Activated T-helper 1 cell treated with anti-CD3 and anti-CD28 coated beads, Interleukin-12 subunit alpha, Interleukin-12 subunit beta, Interleukin-2, Interleukin-4 antibody, amounts not matched to agents 30 ng/mL and 10 ng/mL and 1 ng/mL, durations not matched to agents 14 hours and 24 hours and 36 hours (primary cell): ENCODE measurements at places on chromosomes 4 and X.

GRCh38 chr4:123952530-123953274 is 556.1 kb downstream of the SPRY1 start:
- DNase-seq = no peak

DNA sequence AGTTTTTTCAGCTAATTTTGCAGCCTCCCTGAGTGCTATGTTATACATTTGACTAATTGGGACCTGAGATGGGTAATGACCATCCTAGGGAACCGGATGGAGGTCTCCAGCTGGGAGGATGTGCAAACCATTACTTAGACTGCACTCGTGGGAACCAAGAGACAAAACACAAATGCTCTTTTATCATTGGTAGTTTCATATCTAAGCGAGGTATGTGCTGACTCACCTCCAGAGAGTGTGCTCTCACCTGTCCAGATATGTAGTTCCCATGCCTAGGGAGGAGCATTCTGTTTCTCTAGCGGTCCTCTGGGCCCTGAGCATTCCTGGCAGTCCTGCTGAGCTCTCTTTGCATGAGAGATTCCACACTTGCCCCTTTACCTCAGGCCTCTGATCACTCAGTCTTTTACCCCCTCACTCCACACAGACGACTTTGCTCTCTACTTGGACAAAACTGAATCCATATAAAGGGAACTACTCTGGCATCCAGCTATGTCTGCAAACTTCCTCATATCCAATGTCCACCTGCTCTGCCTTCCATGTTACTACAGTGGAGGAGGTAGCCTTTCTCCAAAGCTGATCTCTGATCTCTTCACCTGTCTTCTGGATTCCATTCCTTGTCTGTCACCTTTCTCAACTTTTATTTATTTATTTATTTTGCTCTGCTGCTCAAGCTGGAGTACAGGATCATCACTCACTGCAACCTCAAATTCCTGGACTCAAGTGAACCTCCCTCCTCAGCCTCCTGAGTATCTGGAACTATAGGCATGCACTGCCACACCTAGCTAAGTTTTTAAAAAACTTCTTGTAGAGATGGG is 88.4 kb downstream of the LRP2BP start:
- DNase-seq = no peak

DNA sequence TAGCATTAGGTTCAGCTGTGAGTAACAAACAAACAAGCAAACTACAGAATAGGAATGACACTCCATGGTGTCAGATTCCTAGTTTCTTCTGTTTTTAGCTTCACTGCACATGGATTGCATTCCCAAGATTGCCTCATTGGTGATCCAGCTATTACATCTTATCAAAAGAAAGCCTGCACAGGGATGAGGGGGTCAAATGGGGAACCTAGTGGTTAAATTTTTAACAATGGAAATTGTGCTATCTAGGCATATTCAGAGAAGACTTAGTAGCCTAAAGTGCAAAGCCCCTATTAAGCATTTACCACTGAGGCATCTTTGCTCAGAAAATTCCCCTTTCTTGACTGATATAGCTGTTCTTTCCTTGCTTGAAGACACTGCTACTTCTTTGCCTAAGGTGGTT is 3.9 kb upstream of the TTC29 start:
- no peak for DNase-seq

DNA sequence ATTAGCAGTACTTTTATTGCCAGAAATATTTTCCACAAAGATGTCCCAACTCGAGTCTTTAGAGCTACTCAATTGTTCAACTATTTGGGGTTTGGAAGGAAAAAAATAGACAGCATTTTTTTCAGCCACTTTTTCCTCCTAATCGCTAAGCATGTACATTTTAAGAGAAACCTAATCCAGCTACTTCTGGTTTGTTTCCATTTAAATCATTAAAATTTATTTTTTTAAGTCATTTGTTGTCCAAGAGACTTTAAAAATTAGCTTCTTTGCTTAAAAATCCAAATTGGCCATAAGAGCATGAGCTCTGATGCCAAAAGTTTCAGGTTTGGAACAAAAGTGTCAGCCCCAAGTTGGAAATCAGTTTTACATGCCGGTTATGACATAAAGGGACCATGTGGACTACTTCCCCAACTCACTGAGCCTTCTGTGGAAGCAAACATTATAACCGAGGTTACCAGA is 186.3 kb upstream of the INTU start:
- DNase-seq = no peak

DNA sequence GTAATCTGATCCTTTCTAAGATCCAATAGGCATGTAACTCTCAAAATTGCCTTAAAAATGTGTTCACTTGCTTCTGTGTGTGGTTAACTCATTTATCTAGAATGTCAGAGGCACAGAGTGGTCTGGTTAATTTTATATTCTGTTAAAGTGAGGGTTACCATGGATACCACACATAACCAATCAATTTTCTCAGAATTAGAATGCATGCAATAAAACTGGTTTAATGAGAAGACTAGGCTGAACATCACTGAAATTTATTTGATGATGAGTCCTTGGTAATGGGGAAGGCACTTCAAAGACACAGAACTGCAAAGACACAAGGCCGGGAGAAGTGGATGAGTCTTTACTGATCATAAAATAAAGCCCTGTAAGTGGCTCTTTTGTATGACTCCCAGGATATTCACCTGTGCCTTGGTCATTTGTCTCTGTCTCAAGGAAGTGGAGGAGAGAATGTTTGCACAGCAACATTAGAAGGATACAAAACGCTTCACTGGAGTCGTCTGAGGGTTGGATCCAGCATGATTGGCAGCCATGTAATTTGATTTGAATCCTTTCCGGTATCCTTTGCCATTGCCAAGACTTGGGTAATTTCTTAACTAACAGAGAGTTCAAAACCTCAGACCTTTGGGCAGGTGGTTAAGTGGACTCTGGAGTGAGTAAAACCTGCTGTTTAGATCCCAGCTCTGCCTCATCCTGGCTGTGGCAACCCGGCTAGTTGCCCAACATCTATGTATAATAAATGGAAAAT is 94.0 kb upstream of the RBPJ start:
- DNase-seq = no peak

- no peak for DNase-seq
Observed at GRCh38 chrX:25968920-25969319, 169.2 kb upstream of the MAGEB18 start.

- no peak for DNase-seq
Observed at GRCh38 chr4:158172261-158173258, at the start of gene GASK1B. Gene GASK1B, minus strand, starts transcription at chr4:158173025. Its CDS starts 1,650 bp downstream, at chr4:158171375.

DNA sequence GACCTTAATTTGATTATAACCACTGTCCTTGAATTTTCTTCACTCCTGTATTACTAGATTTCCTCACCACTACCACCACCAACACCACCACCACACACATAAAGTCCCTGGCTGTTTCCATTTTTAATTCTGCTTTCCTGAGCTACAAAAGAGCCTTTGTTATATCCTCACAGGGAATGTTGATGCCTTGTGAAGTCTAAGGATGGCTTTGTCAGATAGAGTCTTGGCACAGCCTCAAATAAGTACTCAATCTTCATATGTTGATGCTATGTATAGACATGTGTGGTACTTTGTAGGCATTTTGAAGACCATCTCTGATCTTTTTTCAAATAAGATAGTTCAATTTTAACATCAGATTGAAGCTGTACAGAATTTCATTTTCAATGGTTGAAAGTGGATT is 1016.7 kb upstream of the LCORL start:
- no peak for DNase-seq

DNA sequence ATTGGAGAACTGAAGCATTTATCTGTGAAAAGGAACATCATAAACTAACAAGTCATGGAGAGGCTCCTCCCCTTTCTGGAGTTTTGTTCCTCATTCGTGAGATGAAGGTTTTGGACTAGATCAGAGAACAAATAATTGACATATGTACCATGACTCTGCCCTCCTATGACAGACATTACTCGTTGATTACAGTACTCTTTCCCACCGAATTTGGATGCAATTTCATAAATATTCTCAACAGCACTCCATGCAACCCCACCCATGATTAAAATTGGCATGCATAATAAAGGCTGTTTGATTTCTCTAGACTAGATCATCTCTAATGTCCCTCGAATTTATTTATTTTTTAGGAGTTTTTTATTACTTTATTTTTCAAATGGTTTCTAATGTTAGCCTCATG is 258.9 kb upstream of the LDB2 start:
- no peak for DNase-seq

GRCh38 chrX:105822138-105823091 is at the start of gene NRK:
Gene NRK, plus strand, starts transcription at chrX:105822539. Its CDS starts 307 bp downstream, at chrX:105822846.
- no peak for DNase-seq

- no peak for DNase-seq
Observed at GRCh38 chr4:52019936-52020657, at the start of gene LRRC66. Gene LRRC66, minus strand, starts transcription at chr4:52020363. Its CDS starts 2,750 bp downstream, at chr4:52017613.

DNA sequence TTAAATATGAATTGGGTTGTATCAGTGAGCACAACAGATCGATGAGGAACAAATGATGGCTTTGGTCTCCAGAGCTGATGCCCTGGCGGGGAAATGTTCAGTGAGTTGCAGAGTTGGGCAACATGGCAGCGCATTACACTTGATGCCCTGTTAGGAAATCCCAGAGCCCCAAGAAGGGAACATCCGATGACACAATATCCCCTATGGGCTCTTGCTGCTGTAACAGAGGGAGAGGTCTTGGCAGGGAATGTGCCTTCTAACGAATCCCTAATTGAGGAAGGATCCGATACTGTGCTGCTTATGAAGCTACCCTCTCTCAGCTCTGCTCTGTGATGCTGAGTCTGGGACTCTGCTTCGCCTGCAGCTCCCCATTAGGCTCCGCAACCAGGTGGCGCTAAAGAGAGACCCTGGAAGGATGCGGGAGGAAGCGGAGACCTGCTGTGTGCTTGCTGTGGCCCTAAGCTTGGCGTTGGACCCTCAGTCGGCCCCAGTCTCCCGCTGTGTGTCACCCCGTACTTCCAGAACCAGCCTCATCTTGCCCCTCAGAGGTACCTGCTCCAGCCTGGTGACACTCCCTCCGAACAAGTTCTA is 38.9 kb downstream of the PDHA1 start:
- peak; percentile 32 for DNase-seq

DNA sequence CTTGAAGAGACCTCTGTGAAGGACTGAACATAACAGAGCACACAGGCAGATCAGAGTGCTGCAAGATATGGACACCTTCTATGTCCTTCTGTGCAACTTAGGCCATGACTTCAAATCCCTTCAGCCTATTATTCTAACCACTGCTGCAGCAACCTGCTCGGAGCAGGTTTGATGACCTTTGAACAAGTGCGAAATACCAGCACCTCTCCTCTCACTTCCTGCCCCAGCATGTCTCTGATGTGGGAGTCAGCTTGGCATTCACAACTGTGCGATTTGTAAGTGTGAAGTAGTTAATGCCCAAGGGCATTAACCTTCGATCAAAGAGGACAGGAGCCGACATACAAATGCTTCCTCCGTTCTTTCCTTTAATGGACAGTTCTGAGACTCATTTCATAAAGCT is 1.6 kb upstream of the EXOC1 start:
- no peak for DNase-seq

- DNase-seq = no peak
Observed at GRCh38 chr4:152327606-152328453, 208.1 kb downstream of the FBXW7 start.

DNA sequence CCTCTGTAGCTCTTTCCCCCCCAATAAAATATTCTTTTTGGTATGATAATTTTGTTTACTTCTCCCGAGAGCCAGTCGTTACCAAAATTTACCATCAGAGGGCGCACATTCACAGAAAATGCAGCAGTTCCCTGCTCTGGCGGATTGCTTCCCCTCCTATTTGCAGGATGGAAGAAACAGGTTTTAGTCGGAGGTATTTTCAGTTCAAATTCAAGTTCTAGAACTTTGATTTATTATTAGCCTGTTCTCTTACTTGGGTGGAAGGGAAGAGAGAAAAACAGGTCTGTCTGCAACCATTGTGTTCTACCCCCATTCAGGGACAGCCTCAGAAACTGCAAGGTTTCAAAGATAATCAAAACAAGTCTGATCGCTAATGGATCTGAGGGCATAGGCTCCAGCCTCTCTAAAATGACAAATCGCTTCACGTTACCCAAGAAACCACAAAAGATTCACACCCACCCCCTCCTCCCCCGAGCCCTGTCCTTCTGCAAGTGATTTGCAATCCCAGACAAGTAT is 263.8 kb upstream of the RPS6KA3 start:
- DNase-seq = peak; percentile 19

DNA sequence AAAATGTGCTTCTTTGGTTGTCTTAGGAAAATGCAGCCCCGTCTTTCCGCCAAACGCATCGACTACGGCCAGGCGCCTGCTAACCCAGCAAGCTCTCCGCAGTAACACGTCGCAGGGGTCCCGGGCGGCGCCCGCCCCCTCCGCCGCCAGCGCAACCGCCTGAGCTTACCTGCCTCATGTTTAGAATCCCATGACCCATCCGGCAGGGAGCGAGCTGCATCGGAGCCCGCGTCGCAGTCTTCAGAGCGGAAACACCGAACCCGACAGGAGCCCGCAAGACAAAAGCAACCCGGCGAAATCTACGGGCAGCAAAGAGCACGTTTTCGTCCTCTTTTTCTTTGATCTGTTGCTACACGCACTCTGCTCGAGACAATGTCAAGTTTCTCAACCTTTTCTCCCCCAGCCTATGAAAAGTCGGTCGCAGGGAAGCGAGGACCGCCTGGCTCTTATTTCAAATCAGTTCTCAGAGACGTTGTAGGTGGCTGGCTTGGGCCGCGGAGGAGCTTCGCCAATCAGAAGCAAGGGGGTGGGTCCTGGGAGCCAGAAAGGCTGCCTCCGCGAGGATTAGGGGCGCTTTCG is at the start of gene MID1:
TSS of gene MID1 (minus strand) at position 465 of the 579 bp plus-strand sequence. CDS start 53,038 bp downstream, outside the sequence.
- no peak for DNase-seq

DNA sequence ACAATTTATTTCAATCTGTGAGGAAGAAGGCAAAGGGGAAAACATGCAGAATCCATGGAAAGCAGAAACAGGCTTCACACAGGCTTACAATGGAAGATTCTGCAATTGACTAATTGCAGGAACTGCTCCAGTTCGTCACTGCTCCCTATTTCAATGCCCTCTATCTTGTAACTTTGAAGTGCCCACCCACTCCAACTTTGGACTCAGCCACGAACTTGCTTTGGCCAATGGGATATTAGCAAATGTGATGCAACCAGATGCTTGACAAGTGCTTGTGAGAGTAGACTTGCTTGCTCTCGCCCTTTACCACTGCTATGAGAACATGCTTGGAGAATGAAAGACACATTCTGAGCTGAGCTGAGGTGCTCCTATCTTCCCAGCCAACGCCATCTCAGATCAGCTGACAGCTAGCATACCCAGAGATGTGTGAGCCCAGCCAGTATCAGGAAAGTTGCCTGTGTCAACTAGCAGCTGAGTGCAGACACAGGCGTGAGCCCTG is 105.7 kb upstream of the PTCHD1 start:
- no peak for DNase-seq

GRCh38 chr4:10036807-10037342 is 15.6 kb upstream of the SLC2A9 start:
- no peak for DNase-seq

- no peak for DNase-seq
Observed at GRCh38 chrX:56503941-56504673, 59.3 kb upstream of the UBQLN2 start.

DNA sequence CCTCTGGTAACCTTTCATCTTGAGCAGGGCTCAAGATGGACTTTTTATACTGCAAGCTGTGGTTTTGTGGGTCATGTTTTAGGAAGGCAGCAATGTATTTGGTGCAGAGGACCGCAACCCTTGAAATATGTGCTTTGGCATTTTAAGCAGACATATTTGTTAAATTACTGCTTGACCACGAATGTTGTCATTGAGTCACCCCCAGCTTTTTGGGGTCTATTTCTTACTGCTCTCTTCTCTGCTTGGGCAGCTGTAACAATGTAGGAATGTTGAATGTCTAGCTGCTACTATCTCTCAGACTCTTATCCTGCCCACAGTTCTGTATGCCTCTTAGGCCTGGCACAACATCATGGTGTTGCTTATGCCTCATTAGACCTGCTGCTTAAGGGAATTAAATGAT is 6.0 kb downstream of the RBPJ start:
- no peak for DNase-seq

GRCh38 chrX:117713411-117713810 is 403.2 kb downstream of the KLHL13 start:
- DNase-seq = no peak
